ENCODE measurements at places on chromosomes 4 and X.

DNA sequence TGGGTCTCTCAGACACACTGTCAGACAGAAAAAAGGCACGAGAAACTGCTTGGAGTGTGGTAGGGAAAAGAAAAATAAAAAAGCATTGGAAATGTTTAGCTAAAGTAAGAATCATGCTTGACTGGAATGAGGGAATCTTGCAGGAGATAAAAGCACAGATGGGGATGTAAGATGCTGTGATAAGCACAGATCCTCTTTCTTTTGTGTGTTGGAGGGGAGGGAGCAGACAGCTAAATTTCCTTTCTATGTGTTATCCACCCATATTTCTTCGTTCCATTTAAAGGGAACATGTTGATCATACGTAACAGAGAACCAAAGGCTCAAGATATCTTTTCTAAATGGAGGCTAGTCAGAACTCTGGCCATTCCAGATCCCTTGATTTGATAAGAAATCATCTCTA is 614.0 kb upstream of the LCORL start:
- no peak for DNase-seq

GRCh38 chr4:158443731-158444130 is 78.0 kb upstream of the RXFP1 start:
- no peak for DNase-seq

DNA sequence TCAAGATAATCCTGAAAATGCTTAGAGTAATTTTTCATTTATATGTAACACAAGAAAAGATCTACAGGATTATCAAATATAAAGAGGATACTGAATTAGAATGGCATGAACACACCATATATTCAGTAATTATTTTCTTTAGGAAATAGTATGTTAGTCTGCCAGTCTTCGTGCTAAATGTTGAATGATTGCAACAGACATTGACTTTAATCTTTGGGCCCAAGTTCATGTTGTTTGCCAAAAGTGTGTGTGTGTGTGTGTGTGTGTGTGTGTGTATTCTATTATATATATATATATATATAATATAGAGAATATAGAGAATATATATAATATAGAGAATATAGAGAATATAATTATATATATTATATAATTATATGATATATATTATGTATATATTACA is 186.6 kb downstream of the TMEM47 start:
- no peak for DNase-seq

DNA sequence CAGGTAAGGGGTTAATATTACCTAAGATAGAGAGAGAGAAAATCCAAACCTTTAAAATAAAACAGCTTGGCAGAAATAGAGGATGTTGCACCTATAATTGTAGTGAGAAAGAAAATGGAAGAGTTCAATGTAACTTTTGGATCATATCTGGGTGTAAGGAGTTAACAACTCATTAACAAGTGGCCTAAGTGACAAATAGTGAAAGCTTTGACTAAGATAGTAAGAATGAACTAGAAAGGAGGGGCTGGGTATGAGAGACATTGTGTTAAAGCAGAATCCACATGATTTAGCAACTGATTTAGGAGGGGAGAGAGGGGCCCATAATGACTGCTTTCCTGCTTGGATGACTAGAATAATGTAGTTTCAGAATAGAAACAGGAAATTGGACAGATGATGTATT is 761.0 kb downstream of the IL1RAPL1 start:
- no peak for DNase-seq

- DNase-seq, result no peak
These were observed 118.8 kb downstream of the SMIM20 start for GRCh38 chr4:26032630-26033317.

- DNase-seq, result no peak
These were observed 134.3 kb upstream of the AP1S2 start for GRCh38 chrX:15988661-15989603.

DNA sequence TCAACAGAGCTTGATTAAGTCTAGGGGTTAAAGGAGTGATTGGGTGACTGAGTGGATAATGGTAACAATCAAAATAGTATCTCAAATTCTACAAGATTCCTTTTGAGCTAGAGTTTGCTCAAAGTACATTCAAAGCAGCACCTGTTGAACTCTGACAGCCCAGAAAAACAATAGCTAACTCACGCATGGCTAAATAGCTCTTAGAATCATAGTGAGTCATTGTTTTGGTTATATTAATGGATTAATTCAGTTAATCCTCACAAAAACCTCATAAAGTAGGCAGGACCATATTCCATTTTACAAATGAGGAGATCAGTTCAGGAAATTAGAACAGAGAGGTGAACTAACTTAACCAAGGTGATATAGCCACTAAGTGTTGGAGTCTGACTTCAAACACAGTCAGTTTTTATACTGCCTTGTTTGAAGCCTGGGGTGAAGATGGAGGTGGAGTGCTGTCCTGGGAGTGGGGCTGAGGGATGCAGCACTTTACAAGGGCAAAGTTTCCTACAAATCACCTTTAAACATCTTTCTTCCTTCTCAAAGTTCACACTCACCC is 35.9 kb upstream of the PPM1K start:
- peak; percentile 3 for DNase-seq

DNA sequence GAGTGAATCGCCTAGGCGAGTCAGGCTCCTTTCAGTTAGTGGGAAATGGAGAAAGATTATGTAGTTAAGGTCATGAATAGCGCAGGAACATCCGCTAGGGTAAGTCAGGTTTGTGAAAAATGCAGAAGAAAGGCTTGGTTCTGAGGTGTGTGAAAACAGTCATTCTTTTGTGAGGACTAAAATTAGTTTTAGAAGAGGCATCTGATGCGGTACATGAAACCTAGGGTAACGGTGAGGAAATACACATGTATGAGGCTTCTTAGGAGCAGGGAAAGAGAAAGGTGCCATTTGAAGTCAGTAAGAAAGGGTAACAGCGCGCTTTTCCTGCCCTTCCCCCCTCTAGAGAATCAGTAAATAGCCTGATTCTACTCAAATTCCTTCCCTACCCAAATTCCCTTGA is 570 bp upstream of the RNF128 start:
- no peak for DNase-seq

DNA sequence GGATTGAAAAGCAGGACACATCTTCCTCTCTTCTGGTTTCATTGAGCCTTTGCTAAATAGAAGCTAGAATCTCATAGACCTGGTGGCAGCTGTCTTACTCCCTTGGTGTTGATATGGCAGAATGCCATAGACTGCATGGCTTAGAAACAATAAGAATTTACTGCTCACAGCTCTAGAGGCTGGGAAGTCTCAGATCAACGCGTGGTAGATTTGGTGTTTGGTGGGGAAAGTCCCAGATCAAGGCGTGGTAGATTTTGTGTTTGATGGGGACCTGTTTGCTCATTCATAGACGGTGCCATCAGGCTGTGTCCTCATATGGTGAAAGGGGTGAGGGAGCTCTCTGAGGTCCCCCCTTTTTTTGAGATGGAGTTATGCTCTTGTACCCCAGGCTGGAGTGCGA is 57.6 kb upstream of the PPP2R3B start:
- no peak for DNase-seq

DNA sequence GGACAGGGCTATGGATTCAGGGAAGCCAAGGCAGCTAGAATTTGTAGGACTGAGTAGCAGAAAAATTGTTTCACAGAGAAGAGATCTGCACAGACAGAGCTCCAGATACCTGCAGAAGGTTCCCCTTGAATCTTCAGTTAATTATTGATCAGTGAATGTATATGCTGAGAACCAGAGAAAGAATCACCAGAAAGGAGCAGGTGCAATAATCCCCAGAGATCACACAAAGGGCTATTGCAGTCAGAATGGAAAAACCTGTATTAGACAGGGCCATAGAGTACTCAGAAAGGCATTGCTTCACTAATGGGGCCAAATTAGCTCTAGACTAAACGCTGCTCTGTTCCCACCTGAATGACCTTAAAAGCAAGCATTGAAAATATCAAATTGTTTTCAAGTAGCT is 35.5 kb upstream of the SMAD1 start:
- no peak for DNase-seq

GRCh38 chr4:115249808-115250207 is 136.4 kb upstream of the NDST4 start:
- no peak for DNase-seq

DNA sequence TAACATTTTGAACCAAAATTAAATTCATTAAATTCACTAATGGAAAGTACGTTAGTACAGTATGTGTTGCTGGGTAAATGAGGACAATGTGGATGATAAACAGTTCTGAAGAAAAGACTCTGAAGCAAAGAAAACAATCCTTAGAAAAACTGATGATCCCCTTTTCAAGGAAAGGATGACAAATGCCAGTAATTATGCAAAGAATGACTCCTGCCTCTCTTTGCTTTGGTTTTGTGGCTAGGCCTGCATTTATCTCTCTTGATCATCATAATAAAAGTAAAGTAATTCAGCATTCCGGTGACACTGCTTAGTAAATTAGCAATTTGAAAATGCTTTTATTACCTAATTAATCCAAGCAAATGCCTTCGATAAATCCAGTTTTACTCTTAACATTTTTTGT is 652.2 kb upstream of the DIPK2B start:
- DNase-seq, result peak; percentile 40

- no peak for DNase-seq
These were observed 27.6 kb downstream of the SATL1 start for GRCh38 chrX:85215946-85216345.

DNA sequence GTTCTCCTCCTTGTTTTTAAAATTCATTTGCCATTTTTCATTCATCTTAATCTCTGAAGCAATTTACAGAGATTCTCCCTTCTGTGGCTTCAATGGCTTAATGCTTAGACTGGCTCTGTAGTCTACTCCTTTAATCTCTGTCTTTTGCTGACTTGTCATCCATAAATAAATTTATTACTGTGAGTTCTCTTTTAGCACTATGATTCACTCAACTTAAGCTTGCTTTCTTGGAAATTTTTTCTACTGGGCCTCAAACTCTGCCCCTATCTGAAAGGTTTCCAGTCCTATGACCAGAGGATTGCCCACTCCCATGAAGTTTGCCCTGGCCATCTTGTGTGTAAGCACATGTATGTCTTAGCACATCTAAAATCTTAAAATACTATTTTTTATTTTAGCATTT is 251.1 kb downstream of the DCLK2 start:
- no peak for DNase-seq

DNA sequence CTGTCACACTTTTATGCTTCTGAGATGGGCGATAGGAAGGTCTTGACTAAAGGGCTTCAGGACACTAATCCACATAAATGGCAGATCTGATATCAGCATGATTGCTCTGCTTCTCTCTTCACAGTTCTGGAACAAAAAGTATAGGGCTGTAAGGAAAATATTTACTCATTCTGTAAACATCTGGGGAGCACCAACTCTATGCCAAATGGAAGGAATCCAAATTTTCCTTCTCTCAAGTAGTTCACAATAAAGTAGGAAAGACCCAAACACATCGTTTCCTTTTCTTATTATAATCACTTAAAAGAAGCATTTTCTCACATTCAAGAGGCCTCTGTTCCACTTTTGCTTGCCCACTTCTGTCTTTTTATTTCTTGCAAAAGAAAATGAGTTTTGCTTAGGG is 45.9 kb upstream of the F9 start:
- no peak for DNase-seq

- DNase-seq, result no peak
These were observed 352.3 kb downstream of the GRXCR1 start for GRCh38 chr4:43244688-43245382.

Data from CD4-positive, alpha-beta T cell treated with Interleukin-4 for 4 hours (primary cell).